ENCODE measurements at places on chromosomes 1 and 21.

- no peak for DNase-seq
Measured at GRCh38 chr1:206080026-206080820, 27.2 kb downstream of the RHEX start.

DNA sequence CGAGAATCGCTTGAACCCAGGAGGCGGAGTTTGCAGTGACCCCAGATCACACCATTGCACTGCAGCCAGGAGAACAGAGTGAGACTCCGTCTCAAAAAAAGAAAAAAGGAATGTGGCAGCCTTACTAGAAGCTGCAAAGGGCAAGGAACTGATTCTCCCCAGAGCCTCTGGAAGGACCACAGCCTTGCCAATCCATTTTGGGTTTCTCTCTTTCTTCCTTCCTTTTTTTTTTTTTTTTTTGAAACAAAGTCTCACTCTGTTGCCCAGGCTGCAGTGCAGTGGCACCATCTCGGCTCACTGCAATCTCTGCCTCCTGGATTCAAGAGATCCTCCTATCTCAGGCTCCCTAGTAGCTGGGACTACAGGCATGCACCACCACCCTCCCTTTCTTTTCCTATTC, 9.9 kb upstream of the IFNGR2 start:
- no peak for DNase-seq

- DNase-seq, result no peak
Measured at GRCh38 chr1:21143138-21143537, 33.6 kb downstream of the EIF4G3 start.

GRCh38 chr1:196698993-196699392, 47.1 kb downstream of the CFH start:
- no peak for DNase-seq

GRCh38 chr21:45611939-45612664, 31.4 kb upstream of the PCBP3 start:
- DNase-seq, result no peak

DNA sequence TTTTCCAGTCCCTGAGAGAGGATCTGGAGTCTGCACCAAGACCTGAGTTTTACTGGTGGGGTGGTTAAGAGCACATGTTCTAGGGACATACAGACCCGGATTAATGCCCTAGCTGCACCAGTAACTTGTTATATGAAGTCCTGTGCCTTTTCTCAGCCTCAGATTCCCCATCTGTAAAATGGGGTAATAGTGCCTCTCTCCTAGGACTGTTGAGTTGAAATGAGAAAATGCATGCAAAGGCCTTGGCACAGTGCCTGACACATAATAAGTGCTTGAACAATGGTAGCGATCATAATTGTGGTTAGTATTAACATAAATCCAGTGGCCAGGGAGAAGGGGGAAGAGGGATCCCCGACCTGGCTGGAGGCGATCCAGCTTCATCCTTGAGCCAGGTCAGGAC, 12.3 kb downstream of the AHDC1 start:
- no peak for DNase-seq

GRCh38 chr1:54716299-54717047, 812 bp downstream of the TTC4 start:
- DNase-seq, result no peak

GRCh38 chr21:38675182-38675824, 130.4 kb upstream of the ETS2 start:
- DNase-seq, result no peak

- no peak for DNase-seq
Measured at GRCh38 chr1:91795591-91796389, 90.2 kb downstream of the TGFBR3 start.

- no peak for DNase-seq
Measured at GRCh38 chr21:37783016-37783415, 133.2 kb downstream of the KCNJ6 start.

GRCh38 chr1:219871427-219872057, 56.8 kb downstream of the SLC30A10 start:
- no peak for DNase-seq

GRCh38 chr1:64043976-64044375, 159.4 kb upstream of the UBE2U start:
- no peak for DNase-seq

DNA sequence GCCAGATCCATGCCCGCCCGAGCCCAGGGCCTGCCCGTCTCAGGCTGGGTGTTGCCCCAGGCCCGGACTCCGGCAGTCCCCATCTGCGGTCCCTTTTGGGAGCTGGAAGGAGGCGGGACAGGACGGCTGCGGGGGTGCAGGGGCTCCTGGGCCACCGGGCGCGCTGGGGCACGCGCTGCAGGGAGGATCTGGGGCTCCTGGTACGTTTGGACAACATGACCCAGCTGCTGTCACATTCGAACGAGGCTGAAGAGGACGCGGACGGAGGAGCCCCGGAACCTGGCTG, 6.6 kb upstream of the CALML6 start:
- DNase-seq, result no peak

GRCh38 chr1:165696625-165697100, 1.7 kb downstream of the ALDH9A1 start:
- no peak for DNase-seq

DNA sequence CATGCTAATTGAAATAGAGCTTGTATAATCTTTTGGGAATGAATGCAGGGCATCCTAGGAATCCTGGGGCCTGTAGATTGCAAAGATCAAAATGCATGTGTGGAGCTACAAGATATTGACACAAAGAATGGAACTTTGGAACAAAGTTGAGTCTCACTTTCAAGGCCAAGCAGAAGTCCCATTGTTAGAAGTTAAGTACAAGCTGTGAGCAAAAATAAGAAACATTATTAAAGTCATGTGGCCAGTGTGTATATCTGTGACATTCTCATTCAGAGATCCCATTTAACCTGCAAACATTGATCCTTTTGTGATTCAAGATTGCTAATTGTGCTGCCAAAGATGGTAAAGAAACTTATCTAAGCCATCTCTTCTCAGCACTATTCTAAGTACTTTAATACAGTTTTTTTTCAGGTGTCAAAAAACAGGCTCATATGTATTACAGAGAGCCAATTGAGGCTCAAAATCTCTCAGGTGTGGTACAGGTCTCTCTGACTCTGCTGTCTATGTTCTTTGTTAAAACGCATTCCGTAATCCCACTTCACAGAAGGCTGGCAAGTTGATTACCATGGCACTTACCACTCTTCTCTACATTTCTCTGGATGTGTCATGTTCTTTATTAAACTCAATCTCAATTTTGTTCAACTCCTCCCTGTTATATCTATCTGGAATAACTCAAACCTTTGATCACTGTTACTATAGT, 704.4 kb upstream of the NEGR1 start:
- no peak for DNase-seq

DNA sequence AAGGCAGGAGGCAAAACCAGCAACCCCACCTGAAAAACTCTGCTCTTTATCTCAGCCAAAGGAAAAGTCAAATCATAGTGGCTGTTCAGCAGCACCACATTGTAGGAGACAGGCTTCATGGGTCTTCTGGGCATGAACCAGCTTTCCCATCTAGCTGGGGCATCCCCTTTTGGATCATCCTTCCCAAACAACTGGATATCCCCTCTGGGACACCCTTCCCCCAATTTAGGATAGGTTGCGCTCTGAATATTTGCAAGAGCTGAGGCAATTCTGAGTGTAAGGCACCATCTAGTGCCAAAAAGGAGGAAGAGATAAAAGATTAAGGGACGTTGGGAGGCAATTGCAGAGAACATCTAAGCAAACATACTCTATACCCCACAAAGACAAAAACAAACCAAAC, 295.8 kb downstream of the MATN1 start:
- no peak for DNase-seq

DNA sequence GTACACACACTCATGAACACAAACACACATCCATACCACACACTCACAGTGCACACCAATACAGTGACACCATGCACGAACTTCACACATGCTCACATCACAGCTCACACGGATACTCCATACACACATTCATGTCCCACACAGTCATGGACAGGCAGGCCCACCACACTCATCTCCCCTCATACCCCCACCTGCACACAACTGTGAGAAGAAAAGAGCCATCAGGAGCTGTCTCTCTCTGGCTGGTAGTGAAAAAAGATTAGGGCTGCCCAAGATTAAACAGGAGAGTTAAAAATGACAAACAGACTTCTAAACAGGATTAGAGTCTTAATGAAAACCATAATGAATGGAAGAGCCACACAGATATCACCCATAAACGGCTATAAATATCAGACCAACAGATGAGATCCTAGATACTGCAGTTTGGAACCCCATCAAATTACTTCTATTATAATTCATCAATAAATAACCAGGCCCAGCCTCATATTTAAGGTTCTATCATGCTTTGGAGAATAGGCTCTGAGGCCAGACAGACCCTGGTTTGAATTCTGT, 122.3 kb downstream of the PLXNA2 start:
- DNase-seq, result no peak

GRCh38 chr1:184971522-184972265, 2.6 kb downstream of the NIBAN1 start:
- DNase-seq, result no peak

GRCh38 chr1:170929835-170930554, 5.3 kb upstream of the MROH9 start:
- no peak for DNase-seq

- no peak for DNase-seq
Measured at GRCh38 chr1:153624965-153625611, 2.2 kb downstream of the S100A13 start.

DNA sequence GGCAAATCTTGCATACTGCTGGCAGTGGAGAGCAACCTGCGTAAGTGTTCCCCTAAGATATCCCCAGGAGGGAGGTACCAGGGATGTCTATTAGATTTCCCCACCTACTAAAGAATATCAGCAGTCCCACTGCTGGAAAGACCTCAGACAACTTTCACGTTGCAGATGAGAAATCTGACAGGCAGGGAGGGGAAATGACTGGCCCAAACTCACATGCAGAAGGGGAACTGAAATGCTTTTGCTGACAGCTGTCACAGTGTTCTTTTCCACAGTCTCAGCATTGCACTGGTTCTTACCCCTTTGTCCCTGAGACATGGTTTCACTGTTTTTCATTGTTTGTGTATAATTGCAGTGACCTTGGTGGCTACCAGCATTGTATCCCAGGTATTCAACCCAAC, 84.8 kb upstream of the ATP1A1 start:
- no peak for DNase-seq

GRCh38 chr1:55718758-55719671, 503.9 kb upstream of the USP24 start:
- no peak for DNase-seq

GRCh38 chr1:89725631-89726030, 92.7 kb downstream of the LRRC8C start:
- DNase-seq, result no peak
